Tibial nerve (tissue), 4 donors: ENCODE measurements at places on chromosomes 16 and 17. TPM values are rescaled to one million over a fixed set of nuclear protein-coding genes. Genes with fewer than 3 reads are reported as not detected.

- no peak for DNase-seq
These were observed 30.9 kb downstream of the C17orf75 start for GRCh38 chr17:32311028-32311536.

GRCh38 chr16:46736695-46737094 is 11.4 kb downstream of the MYLK3 start:
- no peak for DNase-seq

DNA sequence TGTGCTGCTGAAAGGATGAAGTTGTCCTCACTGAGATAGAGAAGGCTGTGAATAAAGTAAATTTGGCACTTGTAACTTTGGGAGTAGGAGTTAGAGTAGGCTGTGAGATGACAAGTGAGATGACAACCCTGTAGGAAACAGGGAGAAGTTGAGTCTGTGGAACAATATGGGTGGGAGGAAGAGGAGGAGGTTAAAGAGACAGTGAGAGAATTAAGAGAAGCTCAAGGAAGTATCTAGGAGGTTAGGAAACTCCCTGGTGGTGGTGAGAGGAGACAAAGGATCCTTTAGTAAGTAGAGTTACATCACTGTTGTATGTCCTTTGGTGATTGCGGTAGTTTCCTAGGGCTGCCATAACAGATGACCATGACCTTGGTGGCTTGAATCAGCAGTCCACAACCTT is 10.7 kb upstream of the HSD17B2 start:
- DNase-seq: no peak

DNA sequence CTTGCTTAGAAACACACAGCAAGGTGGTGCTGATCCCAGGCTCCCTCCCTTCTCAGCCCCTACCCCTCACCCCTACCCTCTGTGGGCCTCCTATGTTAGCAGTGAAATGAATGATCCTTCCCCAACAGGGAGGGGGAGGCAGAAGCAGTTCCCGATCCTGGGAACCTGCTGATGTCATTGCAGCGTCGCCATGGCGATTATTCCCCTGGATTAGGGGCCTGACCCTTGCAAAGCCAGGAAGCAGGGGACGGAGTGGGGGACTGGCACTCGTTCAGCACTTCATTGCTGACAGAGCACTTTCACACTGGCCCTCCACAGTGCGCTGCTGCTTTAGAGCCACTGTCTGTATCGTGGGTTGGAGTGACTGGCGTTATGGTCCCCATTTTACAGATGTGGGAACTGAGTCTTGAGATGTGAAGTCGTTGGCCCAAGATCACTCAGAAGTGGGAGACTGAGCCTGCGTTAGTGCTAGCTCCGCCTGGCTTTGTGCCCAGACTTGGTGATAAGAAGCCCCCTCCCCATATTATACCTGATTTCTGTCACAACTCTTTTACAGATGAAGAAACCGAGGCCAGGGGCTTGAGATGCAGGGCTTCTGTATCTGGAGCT is 26.6 kb downstream of the LASP1 start:
- no peak for DNase-seq

DNA sequence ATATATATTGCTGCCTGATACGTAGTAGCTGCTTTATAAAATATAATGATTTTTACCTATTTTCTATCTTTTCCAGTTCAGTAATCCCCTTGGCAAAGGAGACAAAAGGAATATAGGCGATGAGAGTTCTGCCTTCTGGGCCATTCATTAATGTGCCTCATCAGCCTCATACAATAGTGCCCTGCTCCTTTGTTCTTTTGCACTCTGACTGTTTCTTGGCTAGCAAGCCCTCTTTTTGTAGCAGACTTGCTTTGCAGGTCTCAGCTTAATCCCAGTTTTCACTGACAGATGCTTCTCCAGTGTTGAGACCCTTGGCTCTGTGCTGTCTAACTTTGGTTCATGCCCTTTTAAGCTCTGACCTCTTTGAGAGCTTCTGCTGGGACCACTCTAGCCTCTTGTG is 10.4 kb downstream of the HSD17B2 start:
- no peak for DNase-seq

DNA sequence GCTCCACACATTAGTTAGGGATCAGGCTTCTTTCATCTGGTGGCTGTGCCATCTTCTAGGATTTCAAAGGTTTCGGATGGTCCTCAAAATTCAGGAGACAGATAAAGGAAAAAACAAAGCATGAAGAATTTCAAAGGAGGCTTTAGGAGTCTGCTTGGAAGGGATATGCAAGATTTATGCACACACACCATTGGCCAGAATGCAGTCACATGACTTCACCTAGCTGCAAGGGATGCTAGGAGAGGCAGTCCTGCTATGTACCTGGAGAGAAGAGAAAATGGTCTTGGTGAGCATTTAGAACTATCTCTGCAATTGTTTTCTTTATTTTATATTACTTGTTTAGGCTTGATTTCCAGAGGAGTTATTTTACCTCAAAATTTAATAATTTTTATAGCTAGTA is 174.6 kb downstream of the PCTP start:
- no peak for DNase-seq

DNA sequence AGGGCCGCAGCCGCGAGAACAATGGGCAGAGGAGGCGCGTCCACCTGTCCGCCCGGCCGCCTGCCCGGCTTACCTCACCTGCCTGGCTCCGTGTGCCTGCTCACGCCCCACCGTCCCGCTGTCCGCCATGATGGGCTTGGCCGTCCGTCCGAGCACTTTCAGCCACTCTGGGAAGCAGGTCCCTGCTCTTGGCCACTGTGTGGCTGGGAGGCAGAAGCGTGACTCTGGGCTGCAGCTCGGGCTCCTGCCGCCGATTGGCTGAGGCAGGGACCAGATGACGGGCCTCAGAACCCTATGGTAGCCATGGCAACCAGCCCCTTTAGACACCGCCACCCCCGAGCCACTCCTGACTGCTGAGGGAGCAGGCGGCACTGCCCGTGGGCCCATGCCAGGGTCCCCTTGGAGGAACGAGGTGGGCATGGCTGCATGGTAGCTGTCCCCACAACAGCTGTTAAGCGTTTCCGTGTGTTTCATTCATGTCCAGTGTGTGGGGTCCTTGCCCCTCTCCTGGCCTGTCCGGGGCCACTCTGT is 8.9 kb upstream of the AXIN1 start:
- no peak for DNase-seq

GRCh38 chr16:4204521-4204920 is 37.4 kb downstream of the SRL start:
- DNase-seq: no peak

- no peak for DNase-seq
These were observed 1.5 kb upstream of the PSMD3 start for GRCh38 chr17:39979016-39979670.

DNA sequence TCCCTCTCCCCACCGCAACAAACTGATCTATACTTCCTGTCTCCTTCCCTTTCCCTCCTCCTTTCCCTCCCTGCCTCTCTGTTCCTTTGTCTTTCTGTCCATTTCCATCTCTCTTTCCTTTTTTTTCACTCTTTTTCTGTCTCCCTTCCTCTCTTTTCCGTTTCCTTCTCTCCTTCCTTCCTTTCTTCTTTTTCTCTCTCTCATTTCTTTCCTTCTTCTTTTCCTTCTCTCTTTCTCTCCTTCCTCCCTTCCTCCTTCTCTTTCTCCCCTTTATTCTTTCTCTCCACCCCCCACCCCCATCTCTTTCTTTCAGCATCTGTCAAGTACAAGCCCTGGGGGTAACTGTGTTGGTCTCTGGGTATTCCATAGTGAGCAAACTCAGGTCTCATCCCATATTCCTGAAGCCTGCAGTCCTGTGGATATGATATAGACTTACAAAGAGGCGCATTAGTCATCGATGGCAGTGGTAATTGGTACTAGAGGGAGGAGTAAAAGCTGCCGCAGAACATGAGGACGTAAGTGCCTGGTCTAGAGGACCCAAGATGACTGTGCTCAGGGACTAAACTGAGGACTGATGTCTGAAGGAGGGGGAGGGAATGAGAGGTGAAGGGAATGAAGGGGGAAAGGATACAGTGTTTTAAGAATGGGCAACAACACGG is 50.4 kb downstream of the VAT1L start:
- no peak for DNase-seq

- no peak for DNase-seq
These were observed 49.9 kb downstream of the NLRC5 start for GRCh38 chr16:57039148-57039812.

- no peak for DNase-seq
These were observed 25.3 kb downstream of the NARF start for GRCh38 chr17:82483836-82484235.

- DNase-seq: no peak
These were observed 257 bp downstream of the SNAI3 start for GRCh38 chr16:88686062-88686438.

DNA sequence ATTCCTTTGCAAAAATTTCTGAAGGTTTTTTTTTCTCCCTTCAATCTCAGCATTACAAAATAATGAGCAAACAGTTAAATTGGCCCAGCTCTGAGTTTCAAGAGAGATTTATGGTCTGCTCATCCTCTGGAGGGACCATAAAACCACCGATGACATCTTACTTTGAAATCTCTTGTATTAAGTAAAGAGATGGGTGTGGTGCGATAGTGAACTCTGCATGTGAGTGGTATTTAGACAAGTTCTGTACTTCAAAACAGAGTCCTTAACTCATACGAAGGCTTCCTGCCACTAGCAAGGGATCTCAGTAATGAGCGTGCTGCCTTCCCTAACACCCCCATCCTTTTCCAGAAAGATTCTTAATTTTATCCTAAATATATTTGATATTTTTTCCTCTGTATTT is 2.1 kb downstream of the FAM20A start:
- DNase-seq: peak; percentile 62

- DNase-seq: peak; percentile 46
These were observed 242.1 kb upstream of the GSE1 start for GRCh38 chr16:85370881-85371651.

GRCh38 chr17:33292201-33292980 is 704 bp downstream of the ASIC2 start:
- no peak for DNase-seq

Gene ALOX12B
- not detected for total RNA-seq

Gene FOXL1
- total RNA-seq: 9.2 TPM

Gene TNFRSF13B
- total RNA-seq: not detected

Gene KRT12
- not detected for total RNA-seq

Gene TVP23A
- 0.60 TPM for total RNA-seq

Gene CRYBA1
- not detected for total RNA-seq

Gene CHP2
- total RNA-seq: 11.9 TPM

Gene CBFA2T3
- total RNA-seq: 0.78 TPM

Gene CRHR1
- total RNA-seq: not detected

Gene MON1B
- 34.5 TPM for total RNA-seq
